Fibroblast of villous mesenchyme (primary cell): ENCODE measurements at places on chromosomes 4 and X.

DNA sequence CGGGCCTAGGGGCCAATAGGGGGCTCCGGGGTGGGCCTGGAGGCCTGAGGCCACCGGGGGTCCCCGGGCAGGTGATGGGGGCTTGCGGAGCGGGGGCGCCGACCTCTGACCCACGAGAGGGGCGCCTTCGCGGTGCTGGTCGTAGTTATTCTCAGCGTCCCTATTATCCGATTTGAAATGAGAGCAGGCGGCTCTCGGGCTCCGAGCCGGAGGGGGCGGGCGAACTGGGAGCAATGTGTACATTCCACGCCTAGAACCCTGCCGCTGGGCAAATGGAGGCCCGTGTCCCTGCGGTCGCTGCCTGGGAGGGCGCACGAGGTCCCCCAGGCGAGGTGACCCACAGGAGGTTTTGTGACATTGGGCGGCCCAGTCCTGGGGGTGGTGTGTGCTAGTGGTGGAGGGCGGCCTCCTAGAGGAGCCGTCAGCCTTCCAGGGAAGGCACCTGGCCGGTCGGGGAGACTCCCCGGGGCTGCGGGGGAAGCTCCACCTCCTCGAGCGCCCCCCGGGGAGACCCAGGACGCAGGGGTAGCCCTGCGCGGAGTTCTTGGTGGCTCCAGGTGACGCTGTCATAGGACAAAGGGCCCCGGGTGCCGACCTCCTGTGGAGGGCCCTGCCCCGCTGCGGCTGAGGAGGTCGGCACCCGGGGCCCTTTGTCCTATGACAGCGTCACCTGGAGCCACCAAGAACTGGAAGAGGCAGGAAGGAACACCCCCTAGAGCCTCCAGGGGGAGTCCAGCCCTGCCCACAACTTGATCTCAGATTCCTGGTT, 102.6 kb upstream of the PRKX start:
- peak; percentile 13 for DNase-seq

GRCh38 chr4:135949931-135950330, 1582.4 kb downstream of the PCDH18 start:
- DNase-seq: no peak

- DNase-seq: no peak
Measured at GRCh38 chr4:73621357-73621756, 1.1 kb upstream of the RASSF6 start.

DNA sequence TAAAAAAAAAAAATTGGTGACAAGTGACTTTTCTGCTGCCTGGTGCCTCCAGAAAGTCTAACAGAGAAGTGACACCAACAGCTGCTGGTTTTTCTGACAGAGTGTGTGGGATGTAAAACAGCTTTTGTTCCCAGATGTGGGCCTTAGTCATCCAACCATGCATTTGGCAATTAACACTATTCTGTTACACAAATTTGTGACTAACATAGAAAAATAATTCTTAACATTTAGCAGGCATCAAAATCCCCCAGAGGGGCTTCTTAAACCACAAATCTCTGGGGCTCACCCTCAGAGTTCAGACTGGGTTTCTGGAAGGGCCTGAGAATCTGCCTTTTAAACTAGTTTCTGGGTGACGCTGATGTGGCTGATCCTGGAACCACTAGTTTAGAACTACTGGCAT, 100.5 kb upstream of the PCDH7 start:
- peak; percentile 21 for DNase-seq

DNA sequence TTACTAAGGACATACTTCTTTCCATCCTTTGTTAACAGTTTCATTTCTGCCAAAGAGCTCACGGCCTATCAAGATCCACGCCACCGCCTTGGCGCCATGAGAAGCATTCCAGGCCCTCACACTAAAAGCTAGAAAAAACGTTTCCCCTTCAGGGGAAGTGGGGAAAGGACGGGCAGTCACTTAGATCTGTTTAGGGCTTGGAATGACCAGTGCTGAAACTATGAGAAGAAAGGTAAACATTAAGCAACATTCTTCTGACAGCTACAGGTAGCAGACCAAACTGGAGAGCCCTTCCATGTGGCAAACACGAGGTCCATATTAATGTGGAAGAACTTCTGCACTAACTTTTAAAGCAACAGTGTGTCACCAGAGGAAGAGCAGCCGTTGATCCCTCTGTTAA, 146.7 kb downstream of the SH3KBP1 start:
- no peak for DNase-seq

DNA sequence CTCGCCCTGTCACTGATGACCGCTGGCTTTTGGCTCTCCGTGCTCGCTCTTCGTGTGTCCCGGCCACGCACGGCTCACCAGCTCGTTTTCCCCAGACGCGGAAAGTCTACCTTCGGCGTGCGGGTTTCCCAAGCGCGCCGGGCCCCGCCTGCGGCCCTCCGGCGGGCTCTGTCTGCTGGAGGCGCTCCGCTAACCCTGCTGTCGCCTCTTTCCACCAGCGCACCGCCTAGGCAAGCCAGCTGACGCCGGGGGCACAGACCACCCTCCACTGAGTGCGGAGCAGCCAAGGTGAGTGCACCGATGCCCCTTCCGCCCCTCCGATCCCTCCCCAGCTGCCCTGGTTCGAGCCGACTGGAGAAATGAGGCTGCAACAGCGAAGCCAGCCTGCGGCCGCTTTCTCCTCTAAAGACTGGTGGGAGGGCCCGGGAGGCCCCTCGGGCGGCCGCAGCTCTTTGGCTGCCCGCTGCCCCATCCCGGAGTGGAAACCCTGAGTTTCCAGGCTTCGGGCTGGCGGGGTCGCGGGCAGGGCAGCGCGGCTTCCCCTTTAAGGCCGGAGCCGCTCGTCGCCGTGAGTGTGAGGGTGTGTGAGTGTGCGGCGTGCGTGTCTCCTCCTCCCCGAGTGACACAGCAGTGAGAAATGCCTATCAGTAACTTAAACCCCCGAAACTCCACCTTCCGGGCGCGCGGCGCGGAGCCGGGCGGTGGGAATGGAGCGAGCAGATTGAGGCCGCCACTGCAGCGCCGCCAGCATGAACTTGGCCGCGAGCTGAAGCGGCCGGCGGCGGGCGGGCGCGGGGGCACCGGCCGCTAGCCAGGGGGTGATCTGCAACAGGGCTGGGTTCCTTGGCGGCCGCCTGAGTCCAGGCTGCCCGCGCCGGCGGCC, at the start of gene MAMLD1:
TSS of gene MAMLD1 (plus strand) at position 719 of the 883 bp plus-strand sequence. CDS start 82,200 bp downstream, outside the sequence.
- DNase-seq: peak; percentile 81

DNA sequence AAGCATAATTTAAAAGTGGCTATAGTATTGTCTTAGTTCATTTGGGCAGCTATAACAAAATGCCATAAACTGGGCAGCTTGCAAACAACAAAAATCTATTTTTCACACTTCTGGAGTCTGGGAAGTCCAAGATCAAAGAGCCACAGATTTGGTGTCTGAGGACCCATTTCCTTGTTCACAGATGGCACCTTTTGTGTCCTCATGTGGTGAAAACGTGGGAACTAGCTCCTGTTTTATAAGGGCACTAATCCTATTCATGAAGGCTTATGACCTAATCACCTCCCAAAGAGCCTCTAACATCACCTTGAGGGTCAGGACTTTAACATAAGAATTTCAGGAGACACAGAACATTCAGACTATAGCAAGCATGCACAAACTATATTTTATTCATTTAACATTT, 126.5 kb upstream of the WDFY3 start:
- no peak for DNase-seq

GRCh38 chr4:125992891-125993290, 678.1 kb downstream of the FAT4 start:
- DNase-seq: no peak

- no peak for DNase-seq
Measured at GRCh38 chrX:51456814-51457213, 39.6 kb downstream of the NUDT11 start.

GRCh38 chr4:129532573-129532972, 436.6 kb downstream of the C4orf33 start:
- DNase-seq: no peak

DNA sequence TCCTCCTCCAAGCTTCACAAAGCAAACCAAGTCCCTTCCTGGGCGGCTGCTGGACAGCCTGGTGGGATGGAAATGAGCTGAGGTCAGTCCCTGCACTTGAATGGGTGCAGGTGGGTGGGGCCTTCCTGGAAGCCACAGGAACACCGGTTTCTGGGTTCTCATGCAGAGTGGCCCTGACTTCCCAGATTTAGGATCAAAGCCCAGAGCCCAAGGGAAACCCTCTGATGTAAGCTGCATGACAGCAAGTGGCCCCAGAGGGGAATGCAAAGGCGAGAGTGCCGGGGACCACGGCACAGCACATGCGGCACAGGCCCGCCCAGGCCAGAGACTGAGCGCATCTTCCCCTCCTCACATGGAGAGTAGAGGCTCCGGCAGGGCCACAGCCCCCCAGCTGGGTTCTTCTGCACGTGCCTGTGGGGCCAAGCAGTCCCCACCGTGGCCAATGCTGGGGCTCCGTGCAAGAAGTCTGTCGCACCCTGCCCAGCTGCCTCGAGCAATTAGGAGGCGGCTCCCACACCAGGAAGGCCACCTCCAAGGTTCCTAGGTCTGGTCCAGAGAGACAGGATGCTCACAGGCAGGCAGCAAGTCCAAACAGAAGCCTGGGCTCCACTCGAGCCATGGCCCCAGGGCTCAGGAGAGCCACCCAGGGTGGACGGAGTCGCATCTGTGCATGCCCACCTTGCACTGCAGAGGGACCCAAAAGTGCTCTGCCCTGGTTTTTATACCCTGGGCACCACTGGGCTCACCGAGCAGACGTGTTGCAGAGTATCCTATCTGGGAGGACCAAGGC, 83.0 kb downstream of the HTRA3 start:
- DNase-seq: no peak

DNA sequence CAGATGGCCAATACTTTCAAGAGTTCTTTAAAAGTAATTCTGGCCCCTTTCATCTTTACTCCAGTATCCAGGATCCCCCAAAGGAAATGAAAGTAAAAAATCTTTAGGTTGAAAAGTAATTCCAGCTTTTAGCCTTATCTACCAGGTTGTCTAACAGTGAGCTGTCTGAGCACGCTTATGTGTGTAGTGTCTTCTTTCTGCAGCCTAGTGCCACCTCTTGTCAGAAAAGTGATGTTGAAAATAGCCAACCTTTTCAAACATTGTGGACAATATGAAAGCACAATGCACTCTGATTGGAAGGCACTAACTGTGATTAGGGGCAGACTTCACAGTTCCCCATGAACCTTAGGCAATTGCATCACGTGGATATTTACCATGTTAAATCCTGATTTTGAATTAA, 92.1 kb downstream of the RELL1 start:
- no peak for DNase-seq

DNA sequence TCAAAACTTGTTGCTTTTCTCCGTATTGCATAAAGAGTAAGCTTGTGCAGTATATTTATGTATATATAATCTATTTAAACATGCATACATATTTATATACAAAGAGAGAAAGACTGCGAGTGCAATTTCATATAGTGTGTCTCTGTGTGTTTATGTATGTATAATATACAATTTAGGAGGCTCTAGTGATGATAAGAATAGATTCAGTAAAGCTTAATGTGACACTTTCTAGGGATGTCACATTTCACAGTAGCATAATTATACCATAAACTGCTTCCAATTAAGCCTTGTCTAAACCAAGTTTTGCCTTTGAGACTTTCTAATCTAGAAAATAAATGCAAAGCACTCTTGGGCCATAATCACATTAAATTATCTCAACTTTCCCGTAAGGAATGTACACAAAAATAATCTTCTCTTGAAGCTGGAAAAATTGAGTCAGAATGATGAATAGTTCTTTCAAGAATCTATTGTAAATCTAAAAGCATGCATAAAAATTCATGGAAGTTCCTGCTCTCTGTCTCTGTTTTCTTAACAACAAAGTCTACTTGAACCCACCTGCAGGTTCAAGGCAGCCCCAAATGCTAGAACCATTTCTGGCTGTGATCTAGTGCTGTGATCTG, 114.1 kb upstream of the NPY2R start:
- DNase-seq: peak; percentile 0

DNA sequence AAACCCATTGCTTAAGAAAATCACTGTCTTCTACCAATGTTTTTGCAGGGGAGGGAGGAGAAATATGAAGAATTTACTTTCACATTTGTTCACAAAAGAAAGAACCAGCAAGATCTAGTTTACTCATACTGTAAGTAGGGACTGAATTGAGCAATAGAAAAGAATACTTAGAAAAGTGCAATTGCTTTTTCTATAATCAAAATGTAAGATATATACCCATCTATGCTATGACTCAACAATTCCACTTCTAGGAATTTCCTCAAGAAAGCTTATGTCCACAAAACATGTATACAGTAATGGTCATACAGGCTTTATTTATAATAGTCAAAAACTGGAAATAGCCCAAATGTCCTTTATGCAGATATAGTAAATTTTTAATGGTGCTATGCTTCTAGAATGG, 196.4 kb downstream of the LRBA start:
- DNase-seq: peak; percentile 41

DNA sequence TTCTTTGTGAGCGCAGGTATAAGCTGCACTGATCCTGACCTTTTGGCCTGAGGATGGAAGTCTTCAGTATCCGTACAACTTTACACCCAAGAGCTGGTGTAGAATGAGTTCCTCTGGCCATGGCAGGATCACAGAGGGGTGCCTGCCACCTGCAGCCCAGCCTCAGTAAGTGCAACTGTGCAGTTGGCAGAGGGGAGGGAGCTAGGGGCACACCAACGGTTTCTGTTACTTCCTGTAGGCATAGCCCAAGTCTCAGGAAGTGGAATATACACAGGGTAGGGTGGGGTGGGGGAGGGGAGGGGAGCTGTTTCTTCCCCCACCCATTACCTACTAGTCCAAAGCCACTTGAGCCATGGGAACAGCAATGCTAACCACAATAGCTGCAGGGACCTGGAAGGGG, 85.4 kb upstream of the GBA3 start:
- peak; percentile 42 for DNase-seq

- no peak for DNase-seq
Measured at GRCh38 chrX:136735601-136736000, 45.1 kb downstream of the ARHGEF6 start.
